ENCODE measurements at places on chromosomes 16 and 17.

DNA sequence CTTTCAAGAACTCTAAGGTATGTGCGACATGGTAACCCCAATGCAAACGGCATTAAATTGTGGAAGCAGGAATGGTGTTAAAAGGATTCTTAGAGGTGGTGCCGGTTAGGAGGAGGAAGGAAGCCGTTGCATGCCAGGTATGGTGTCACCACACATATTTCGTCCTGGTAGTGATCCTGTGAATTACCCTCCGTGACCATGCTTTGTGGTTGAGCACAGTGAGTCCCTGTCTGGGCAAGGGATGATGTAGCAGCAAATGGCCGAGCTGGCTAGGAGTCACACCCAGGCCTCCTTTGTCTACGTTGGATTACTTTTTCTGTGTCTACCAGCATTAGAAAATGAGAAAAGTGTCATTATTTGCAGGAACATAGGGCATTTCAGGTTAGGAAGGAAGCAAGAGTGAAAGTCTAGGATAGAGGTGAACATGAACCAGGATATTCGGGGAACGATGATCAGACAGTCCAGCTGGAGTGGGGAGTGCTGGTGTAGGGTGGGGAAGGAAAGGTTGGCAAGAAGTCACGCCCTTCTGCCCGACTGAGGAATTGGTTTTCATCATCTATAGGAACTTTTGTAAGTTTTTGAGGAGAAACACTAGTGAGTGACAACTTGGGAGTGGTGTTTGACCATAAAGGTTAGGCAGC, 123.5 kb downstream of the PRKCA start:
- DNase-seq = no peak

GRCh38 chr17:30300818-30301217, 9.1 kb upstream of the BLMH start:
- DNase-seq = no peak

GRCh38 chr17:54455251-54455868, 445.3 kb upstream of the TOM1L1 start:
- no peak for DNase-seq

- no peak for DNase-seq
These were observed 970 bp upstream of the TRAF7 start for GRCh38 chr16:2154533-2155090.

GRCh38 chr17:72287586-72287985, 166.8 kb downstream of the SOX9 start:
- no peak for DNase-seq

GRCh38 chr17:64785011-64785421, 122.9 kb upstream of the SMURF2 start:
- no peak for DNase-seq

GRCh38 chr17:43062984-43063638, 38.1 kb downstream of the RND2 start:
- no peak for DNase-seq

DNA sequence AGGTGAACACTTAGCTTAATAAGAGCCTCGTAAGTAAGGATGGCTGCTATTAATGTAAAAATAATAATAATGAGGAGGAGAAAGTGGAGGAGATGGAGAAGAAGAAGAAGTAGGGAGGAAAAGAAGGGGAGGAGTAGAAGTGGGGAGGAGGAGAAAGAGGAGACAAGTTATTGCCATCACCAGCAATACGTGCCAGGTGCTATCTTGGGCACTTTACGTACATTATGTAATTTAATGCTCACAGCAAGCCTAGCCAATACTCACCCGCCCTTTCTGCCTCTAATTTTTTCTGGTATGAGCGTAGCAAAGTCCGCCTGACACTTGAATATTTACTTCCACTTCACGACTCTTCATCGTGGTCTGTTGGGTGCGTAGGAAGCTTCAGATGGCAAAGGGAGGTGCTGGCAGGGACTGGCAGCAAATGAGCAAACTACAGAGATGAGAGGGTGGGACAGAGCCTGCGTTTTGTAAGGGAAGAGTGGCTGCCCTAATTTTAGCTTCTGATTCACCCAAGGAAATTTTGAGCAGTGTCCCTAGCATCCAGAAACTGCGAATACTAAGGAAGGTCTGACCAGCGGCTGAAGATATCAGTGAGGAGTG, 42.1 kb upstream of the CDH13 start:
- no peak for DNase-seq

Measured in fibroblast of gingiva (primary cell).